ENCODE measurements at places on chromosomes 2 and 18.

- DNase-seq: no peak
Measured at GRCh38 chr18:10094154-10094553, 180.3 kb downstream of the VAPA start.

- no peak for DNase-seq
Measured at GRCh38 chr2:113776949-113777348, 20.5 kb upstream of the SLC35F5 start.

DNA sequence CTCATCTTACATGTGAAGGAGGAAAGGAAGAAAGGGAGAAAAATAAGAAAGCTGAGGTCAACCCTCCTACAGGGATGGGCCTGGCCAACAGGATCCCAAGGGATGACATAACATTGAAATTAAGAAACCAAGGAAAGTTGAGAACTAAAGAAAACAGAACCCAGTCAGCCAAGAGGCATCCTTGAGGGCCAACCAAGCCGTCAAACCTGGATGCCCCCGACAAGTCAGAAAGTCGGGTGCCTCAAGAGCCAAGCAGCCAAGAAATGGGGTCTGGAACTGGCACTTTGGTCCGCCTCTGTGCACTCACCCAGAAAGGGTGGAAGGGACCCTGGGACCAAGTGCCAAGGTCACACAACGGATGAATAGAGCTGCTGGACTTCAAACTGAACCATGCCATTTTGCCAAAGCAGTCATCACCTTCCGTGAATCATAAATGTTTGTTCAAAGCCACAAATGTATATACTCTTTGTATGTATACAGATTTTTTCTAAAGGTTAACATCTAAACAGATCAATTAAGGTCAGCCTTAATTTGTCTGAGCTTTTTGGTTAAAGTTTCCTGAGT, 27.0 kb upstream of the PTPN4 start:
- no peak for DNase-seq

DNA sequence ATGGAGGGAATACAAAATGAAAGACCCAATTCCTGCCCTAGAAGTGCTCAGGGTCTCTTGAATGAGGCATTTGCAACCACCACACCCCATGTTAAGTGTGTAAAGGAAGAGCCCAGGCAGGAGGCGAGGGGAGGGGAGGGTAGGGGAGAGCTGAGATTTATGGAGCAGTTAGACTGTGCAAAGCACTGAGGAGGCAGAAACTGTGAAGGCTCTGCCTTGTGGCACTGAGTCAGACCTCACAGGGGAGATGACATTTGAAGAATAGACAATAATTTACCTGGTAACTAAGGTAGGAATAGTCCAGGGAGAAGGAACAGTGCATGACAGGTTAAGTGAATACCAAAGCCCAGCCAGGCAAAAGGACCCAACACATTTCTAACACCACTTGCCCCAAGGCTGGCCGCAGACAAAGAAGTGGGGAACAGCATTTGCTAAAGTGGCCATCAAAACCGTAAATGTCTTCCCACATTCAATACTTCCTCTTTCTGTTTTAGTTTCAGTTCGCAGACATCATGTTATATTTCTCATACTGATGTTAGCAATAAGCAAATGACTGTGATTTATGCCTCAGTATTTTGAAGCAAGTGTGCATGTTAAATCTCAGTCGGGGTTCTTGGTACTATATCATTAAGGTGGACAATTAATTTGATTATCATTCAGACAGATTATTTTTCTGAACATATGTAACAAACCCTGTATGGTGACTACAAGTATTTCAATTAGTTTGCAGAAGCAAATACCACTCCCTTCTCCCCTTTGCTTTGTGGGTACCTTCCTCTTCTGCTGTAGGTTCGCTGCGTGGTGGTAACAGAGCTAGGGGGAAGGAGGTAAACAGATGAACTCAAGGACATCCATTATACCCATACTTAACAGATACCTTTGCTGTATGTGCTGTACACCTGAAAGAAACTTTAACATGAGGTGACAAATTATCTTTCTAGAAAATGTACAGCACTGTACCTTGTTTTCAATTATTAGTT, 27.5 kb downstream of the CDH20 start:
- no peak for DNase-seq

- no peak for DNase-seq
Measured at GRCh38 chr2:53740170-53740569, 27.4 kb upstream of the CHAC2 start.

DNA sequence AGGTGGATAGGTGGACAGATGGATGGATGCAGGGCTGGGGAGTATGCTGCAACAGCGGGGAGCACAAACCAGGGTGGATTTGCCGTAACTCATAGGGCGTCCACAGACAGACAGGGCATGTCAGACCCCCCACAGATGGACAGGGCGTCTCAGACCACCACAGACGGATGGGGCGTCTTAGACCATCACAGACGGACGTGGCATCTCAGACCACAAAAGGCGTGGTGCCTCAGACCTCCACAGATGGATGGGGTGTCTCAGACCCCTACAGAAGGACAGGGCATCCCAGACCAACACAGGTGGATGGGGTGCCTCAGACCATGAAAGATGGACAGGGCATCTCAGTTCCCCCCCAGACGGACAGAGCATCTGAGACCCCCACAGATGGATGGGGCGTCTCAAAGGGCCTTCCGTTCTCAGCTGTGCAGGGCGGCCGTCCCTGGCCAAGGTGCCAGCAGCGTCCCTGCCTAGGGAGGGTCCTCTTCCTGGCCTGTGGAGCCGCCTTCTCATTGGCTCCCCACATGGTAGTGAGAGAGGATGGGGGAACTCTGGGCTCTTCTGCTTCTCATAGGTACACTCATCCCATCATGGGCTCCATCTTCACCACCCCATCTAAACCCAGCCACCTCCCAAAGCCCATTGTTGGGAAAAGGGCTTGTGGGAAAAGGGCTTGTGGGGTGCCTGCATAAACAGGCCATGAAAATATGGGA, 2.1 kb downstream of the ANKMY1 start:
- DNase-seq: no peak

GRCh38 chr2:116719836-116720235, 1094.7 kb upstream of the DDX18 start:
- peak; percentile 70 for DNase-seq

GRCh38 chr2:240511351-240512108, 46.3 kb downstream of the ANKMY1 start:
- DNase-seq: no peak

DNA sequence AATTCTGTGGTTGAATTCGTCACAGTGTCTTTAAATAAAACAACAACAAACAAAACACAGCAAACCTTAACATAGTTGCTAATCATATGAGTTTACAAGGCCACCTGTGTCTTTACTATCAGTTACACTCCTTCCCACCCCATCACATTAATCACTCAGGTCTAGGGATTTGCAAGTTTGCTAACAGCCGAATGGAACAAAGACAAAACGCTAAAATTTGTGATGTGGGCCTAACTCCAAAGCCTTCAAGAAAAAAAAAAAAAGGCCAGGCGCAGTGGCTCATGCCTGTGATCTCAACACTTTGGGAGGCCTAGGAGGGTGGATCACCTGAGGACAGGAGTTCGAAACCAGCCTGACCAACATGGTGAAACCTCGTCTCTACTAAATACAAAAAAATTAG, 566 bp upstream of the POLI start:
- DNase-seq: no peak

DNA sequence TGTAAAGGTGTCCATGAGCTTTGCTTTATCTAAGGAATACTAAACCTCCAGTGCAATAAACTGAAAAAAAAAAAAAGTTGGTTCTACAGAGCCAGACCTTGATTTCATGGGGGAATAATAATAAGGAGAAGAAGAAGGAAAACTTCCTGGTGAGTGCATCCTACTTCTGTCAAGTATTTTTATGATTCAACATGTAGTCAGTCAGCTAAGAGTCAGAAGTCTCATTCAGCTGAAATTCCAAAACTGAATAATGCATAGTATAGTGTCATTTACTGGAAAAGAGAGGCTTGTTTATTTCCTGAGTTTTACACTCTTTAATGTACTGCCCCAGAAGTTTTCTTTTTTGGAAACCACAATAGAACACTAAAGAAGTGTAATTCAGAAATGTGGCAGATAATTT, 77.8 kb upstream of the TACR1 start:
- no peak for DNase-seq

DNA sequence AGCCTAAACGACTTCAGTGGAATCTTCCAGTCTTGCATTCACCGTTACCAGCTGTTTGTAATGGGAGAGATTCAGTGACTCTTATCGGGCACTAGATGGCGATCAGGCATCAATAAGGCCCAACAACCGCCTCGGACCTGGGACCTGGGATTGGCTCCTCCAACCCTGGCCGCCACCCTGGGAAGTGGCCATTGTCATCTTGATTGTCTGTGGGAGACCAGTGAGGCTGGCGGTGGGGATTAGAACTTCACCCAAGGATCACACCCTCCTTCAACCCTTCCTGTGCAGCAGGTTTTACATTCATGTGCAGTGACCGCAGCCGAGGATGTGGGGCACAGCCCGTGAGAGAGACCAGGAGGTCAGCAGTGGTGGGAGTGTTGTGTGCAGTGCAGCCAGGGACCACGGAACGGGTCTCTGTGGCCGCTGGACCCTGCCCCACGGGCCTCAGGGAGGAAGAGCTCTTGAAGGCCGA, 85.3 kb downstream of the SPP2 start:
- peak; percentile 81 for DNase-seq

DNA sequence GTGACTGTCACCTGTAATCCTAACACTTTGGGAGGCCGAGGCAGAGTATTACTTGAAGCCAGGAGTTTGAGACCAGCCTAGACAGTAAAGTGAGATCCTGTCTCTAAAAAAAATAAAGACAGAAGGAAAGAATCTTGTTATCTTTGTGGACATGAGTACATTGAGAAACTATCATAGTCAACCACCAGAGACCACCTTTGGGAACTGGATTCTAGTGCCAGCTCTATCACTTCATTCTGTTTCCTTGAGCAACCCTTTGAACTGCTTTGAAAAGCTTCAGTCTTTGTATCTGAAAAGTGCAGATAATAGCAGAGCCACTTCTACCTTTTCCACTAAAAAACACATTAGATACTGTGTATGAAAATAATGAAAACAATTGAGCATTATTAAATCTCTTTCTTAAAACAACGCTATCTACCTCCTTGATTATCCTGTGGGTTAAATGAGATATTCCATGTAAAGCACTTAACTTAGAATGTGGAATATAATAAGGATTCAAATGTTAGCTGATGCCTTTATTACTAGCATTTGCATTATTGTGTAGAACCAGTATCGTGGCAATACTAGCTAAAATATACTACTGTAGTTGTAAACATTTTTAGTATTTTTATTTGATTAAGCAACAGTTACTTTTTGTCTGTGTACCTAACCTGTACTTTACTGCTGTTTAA, 8.8 kb downstream of the GORASP2 start:
- no peak for DNase-seq

GRCh38 chr2:152504618-152505017, 169.6 kb downstream of the FMNL2 start:
- no peak for DNase-seq

DNA sequence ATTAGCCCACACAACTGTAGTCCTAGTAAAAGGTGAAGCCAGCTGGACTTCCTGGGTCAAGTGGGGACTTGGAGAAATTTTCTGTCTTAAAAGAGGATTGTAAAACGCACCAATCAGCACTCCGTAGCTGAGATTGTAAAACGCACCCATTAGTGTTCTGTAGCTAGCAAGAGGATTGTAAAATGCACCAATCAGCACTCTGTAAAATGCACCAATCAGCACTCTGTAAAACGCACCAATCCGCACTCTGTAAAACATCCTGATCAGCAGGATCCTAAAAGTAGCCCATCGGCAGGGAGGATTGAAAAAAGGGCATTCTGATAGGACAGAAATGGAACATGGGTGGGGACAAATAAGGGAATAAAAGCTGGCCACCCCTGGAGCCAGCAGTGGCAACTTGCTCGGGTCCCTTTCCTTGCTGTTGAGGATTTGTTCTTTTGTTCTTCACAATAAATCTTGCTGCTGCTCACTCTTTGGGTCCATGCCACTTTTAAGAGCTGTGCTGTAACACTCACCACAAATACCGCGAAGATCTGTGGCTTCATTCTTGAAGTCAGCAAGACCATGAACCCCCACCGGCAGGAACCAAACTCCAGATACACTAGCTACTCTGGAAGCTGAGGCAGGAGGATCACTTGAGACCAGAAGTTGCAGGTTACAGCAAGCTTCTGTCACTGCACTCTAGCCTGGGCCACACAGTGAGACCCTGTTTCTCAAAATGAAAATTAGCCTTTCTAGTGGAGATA, 102.6 kb downstream of the HS6ST1 start:
- no peak for DNase-seq

- no peak for DNase-seq
Measured at GRCh38 chr2:68762665-68763064, 28.1 kb downstream of the ARHGAP25 start.

GRCh38 chr2:36717603-36718266, 21.2 kb downstream of the VIT start:
- DNase-seq: no peak

GRCh38 chr2:98927027-98927426, 9.0 kb downstream of the CRACDL start:
- DNase-seq: no peak

- no peak for DNase-seq
Measured at GRCh38 chr2:120318626-120319025, 27.3 kb upstream of the INHBB start.

DNA sequence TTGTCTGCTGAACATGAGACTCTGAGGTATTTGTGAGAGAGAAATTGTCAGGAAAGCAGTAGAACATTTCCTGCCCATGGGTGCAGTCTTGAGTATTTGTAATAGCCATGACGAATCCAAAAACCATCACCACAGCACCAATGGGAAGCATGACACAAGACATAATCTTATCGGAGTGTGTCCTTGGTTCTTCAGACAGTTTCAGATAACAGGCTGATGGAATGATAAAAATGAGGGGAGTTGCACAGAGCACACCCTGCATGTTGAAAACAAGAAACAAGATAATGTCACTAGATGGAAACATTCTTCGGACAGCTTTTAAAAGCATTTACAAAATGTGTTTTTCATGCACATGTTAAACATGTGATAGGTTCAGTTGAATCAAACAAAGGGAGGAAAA, 56.9 kb downstream of the SLC38A11 start:
- DNase-seq: peak; percentile 95

DNA sequence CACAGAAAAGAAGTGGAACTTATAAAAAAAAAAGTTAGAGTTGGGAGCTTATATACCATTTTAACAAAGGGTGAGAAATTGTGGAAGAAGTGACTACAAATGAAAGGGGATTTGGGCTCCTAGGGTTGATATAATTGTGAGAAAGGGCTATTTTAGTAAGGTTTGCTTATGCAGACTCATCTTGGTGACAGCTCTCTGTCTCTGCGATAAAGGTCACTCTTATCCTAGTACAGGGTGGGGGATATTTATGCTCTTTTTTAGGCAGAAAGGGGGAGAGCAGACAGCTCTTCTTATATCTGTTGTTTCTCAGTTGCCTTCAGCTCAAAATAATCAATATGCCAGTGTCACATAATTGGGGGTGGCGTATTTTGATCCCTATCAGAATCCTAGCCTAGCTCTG, 31.3 kb upstream of the CHMP1B start:
- DNase-seq: no peak

DNA sequence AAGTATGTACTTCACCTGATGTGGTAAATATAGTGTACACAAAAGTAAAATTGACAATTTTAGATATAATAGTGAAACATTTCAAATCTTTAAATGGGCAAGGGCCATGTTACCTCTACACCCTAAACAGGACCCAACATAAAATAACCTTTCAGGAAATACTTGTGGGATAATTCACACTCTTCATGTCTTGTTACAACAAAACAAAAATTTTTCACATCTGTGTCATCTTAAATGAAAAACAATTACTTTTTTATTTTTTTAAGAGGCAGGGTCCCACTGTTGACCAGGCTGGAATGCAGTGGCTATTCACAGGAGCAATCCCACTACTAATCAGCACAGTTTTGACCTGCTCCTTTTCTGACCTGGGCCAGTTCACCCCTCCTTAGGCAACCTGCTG, 42.1 kb downstream of the SRBD1 start:
- DNase-seq: no peak

- DNase-seq: no peak
Measured at GRCh38 chr18:49212819-49213218, 247.6 kb downstream of the DYM start.
